ENCODE measurements at places on chromosomes 7 and 10.

DNA sequence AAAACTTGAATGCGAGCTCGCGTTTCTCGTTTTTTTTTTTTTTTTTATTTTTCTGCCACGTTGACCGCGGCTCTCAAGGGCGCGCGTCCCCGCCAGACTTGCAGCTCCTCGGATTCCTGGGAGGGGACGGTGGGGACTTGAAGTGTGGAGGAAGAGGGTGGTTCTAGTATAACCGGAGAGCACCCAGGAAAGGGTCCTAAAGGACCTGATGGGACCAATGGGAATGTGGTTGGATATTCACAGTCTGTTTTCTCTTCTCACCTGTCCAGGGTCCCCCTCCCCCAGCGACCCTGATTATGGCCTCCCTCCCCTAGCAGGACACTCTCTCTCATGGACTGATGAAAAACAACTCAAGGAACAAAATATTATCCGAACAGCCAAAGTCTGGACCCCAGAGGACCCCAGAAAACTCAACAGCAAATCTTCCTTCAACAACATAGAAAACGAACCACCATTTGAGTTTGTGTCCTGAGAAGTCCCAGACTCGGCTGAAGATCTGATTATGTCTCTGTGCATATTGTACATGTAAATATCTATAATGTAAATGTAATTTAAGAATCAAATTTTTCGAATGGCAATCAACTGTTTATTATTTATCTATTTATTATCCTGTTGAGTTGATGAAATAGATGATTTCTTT, 1.4 kb downstream of the PTF1A start:
- DNase-seq = no peak

DNA sequence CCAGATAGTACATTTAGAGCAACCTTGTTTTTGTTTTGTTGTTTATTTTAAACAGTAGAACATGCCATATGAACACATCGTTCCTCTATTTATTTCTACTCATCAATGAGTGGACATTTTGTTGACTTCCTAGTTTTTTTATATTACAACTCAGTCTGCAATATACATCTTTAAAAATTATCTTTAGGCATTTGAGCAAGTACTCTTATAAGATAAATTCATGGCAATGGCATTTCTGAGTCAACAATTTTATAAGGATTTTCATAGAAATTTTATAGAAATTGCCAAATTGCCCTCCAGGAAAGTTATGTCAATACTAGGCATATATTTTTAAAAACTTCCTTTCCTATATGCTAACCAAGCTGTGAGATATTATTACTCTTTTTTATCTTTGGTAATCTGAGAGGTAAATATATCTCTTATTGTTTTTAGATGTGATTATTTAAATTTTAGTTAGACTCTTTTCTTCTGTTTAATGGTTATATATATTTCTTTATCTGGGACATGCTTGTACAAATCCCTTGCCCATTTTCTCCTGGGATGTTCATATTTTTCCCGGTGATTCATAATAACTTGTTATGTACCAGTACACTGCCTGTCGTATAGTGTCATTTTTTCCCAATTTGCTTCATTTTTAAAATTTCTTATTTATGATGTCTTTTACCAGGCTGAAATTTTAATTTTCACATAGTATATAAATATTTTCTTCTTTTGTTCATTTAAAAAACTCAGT, 50.5 kb downstream of the FZD1 start:
- DNase-seq = no peak

GRCh38 chr10:10520491-10521385, 496.9 kb upstream of the CELF2 start:
- no peak for DNase-seq

- DNase-seq = peak; percentile 21
These were observed 34.0 kb downstream of the CH25H start for GRCh38 chr10:89173075-89173474.

DNA sequence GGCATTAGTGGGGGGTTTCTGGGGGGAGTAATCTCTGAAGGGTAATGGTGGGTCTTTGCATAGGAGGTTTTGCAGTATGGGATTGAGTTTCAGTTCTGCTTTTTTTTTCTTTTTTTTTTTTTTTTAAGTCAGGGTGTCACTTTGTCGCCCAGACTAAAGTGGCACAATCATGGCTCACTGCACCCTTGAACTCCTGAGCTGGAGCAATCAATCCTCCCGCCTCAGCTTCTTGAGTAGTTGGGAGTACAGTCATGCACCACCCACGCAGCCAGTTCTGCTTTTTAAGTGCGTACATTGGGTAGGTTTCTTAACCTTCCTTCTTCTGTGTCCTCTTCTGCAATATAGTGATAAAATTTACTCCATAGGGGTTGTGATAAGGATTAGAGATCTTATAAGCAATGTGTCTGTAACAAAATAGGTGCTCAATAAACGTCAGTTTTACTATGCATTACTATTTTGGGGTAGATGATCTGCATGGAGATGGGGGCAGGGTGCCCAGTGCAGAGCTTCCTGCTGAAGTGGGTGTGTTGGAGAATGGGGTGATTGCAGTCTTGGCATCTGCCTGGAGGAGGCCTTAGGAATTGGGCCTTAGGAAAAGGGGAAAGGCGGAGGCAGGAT, 9.6 kb downstream of the KAZALD1 start:
- no peak for DNase-seq

- DNase-seq = no peak
These were observed 76.1 kb downstream of the GPR37 start for GRCh38 chr7:124689523-124689922.

- no peak for DNase-seq
These were observed 91.0 kb downstream of the ANK3 start for GRCh38 chr10:60298408-60299389.

DNA sequence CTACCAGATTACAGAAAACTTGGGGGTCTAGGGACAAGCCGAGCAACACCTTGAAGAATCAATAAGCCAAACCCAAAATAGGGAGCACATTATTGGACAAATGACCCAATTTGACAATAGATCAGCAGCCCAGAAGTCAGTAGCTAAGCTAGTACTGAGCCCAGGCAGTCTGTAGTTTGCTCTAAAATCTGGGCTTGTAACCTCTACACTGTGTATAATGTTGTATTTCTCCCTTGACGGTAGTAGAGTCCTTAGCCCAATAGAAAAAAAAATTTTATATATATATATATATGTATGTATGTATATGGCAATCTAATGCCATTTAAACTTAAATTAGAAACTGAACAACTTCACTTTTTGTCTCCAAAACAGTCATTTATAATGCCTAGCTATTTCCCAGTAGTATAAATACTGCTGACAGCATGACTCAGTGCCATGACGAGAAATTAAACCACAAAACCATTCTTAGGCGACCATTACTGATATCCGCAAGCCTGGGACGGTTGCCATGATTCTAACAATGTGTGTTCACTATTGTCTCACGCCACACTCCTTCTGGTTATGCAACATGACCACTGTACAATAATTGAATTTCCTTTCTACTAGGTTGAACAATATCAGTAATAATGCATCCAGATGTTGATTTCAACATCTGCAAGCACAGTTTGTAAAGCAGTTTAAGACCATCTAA, 110.5 kb downstream of the IPMK start:
- DNase-seq = no peak

DNA sequence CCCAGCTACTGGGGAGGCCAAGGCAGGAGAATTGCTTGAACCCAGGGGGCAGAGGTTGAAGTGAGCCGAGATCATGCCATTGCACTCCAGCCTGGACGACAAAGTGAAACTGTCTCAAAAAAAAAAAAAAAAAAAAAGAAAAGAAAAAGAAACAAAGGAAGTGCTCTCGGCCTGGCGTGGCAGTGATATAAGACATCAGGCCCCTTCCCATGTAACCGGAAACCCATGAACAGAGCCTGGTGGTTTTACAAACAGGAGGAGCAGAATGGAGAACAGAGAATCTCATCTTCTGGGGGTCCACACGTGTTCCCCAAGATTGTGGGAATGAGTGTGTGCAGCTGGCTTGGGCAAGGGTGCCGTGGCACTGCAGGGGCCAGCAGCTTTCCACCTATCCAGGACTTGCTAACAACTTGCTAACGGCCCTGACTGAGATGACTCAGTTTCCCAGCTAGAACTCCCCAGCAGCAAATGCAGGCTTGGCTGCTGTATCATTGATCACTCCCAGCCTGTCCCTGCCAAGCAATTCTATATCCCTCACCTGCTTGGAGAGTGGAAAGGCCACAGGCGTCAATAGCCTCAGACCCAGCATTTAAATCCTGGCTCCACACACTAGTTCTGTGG, 103.0 kb downstream of the COL26A1 start:
- peak; percentile 48 for DNase-seq

GRCh38 chr10:126674741-126675515, 4.4 kb upstream of the C10orf90 start:
- DNase-seq = no peak

GRCh38 chr7:26087321-26088091, 64.5 kb upstream of the NFE2L3 start:
- no peak for DNase-seq

All from endothelial cell of umbilical vein (primary cell).